ENCODE measurements at places on chromosomes 7 and 10. TPM values are rescaled to one million over a fixed set of nuclear protein-coding genes. Genes with fewer than 3 reads are reported as not detected.

Gene PAX4
- total RNA-seq: not detected

Gene MYPN
- not detected for total RNA-seq

Gene BAIAP2L1
- 1.1 TPM for total RNA-seq

Gene H2BK1
- total RNA-seq: not detected

Gene ZNF503
- total RNA-seq: 2.7 TPM

Gene CALD1
- total RNA-seq: 313 TPM

Gene FAM241B
- total RNA-seq: not detected
